GM12891 (cell line): ENCODE measurements at places on chromosomes 7 and 10.

GRCh38 chr7:47308808-47309207, 273.1 kb downstream of the TNS3 start:
- no peak for DNase-seq

GRCh38 chr10:99849536-99849935, 67.1 kb downstream of the ABCC2 start:
- no peak for DNase-seq

DNA sequence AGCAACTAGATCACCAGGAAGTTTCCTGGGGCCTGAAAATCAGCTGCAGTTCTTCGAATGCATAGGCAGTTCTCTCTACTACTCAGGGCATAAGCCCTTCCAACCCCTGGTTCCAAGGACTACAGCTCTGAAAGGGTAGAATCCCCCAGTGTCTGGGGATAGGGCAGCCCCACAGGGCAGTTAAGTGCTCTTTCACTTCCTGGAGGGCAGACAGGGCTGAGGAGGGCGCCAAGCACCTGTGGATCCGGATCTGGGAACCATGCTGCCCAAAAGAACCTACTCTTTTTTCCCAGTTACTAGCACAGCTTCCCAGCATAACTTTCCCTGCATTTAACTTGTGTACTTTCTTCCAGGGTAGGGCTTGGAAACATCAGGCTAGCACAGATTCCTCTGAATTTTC, 41.1 kb downstream of the CXCL12 start:
- DNase-seq: no peak

DNA sequence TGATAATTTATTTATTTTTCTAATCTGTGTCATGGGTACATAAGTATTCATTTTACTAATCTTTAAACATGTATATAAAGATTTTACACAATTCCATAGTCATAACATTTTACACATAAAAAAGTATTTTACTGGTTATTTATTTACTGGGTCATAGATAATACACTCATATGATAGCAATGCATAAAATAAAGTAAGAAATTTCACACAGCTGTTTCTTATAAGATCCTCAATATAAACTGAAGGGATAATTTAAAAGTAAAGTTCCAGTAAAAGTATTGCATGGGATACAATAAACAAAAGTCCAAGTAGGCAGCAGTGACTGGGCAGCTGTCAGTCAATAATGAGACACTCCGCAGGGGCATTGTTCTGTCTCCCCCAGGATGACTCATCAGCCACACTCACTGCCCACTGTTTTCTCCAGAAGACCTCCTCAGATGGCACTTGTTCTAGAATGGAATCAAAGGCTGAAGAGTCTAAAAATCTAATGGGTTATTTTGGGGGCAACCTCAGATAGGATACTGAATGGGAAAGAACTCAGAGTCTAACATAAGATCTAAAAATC, 32.7 kb downstream of the DPY19L1 start:
- no peak for DNase-seq

DNA sequence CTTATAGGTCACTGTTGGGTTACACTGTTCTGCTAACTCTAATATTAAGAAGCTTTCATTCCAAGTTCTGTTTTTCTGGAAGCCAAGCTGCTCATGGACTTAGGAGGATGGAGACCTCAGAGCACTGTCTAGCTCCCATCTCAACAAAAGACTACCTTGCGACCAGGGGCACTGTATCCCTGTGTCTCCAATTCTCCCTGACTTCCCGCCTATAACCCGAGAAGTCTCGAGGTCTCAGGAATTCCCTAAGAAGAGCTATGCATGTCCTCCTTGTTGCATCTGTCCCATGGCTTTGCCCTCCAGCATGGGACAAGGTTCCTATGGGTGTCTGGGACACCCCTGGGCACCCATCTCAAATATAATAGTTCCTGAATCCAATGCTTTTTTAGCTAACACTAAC, 31.2 kb downstream of the BTBD16 start:
- DNase-seq: no peak

GRCh38 chr7:37901890-37902524, 14.6 kb downstream of the SFRP4 start:
- no peak for DNase-seq

- DNase-seq: no peak
Measured at GRCh38 chr7:22631730-22632129, 95.3 kb upstream of the IL6 start.

DNA sequence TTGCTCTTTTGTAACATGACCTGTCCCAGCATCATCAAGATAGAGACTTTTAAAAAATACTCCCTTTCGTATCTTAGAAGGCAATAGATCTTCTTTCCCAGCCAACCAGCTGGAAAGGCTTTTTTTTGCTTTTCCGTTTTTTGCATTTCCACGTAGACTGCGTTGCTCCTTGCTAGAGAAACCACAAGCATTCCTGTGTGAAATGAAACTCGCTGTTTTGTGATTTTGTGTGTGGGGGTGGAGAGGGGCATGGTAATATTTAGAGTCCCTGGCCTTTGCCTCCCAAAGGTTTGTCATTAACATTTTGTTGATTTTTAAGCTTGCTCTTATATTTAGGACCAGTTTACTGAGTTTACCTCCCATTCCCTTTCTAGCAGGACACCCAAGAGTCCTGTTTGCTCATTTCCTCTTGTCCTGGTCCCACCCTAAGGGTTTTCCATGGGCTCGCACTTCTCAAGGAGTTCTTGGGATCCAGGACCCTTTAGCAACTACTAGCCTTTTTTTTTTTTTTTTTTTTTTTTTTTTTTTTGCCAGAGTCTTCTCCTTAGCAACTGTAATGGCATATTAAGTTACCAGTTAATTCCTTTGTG, 243.6 kb downstream of the BICC1 start:
- no peak for DNase-seq

GRCh38 chr10:43689618-43689954, 40.9 kb upstream of the ZNF32 start:
- DNase-seq: peak; percentile 35

DNA sequence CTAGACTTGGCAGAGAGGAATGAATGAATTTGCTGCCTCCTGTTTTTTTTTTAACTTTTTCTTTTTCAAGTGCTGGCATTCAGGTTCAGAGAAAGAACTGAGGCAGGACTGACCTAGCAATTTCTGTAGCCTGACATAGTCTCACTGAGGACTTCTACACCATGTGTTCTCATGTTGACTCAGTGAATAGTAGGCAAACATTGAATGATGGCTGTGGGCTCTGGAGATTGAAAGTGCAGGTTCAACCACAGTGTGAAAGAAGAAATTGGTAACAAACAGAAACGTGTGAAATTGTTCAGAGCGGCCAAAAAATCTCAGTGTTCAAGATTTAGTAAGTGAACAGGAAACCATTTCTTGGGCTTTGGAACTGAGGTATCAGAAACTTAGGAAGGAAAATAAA, 322.4 kb upstream of the GHITM start:
- DNase-seq: no peak

DNA sequence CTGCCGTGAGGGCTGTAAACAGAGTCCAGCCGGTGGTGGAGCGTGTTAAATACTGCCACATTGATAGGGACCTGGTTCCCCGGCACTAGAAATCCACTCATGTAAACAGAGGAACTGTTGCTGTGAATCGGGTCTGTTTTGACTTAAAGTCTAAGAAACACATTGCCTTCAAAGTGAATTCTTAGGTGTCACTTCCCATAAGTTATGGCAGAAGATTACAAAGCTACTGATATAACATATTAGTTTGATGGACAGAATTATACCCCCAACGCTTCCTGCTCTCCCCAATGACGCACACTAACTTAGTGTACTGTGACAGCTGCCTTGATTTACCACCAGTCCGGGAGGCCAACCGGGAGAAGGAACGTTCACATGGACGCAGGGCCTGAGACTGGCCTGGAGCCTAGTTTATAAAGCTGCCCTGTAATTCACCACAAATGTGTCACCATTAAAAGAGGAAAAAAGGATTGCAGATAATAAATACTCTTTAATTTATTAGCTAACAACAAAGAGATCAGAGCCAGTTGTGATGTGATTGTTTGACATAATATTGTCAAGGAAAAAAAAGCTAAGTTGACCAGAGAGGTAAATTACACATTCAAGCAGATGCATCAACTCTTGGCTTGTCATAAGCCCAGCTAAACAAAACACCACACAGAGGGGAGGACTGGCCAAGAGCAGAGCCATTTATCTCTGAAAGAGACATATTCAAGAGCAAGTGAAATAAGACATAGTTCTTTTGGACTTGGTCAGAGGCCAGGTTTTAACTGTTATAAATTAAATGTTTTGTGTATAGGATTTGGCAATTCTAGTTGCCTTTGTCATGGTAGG, 820.6 kb downstream of the LRMDA start:
- no peak for DNase-seq

DNA sequence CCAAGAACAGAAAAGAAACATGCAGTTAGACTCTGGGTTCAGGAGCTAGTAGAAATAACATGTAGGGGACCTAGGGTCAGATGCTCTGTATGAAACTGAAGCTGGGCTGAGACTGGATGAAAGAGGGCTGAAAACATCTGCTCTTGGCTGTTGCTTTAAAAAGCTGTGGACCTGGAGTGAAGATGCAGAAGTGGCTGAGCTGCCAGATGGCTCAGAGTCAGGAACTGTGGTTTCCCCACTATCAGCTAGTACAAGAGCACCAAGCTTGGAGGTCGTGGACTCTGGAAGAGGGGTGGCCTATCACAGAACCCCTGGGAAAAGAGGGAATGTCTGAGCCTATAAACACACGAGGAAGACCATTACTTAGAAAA, 5.9 kb downstream of the ADK start:
- no peak for DNase-seq

- no peak for DNase-seq
Measured at GRCh38 chr10:92387289-92387940, 96.4 kb downstream of the MARCHF5 start.

DNA sequence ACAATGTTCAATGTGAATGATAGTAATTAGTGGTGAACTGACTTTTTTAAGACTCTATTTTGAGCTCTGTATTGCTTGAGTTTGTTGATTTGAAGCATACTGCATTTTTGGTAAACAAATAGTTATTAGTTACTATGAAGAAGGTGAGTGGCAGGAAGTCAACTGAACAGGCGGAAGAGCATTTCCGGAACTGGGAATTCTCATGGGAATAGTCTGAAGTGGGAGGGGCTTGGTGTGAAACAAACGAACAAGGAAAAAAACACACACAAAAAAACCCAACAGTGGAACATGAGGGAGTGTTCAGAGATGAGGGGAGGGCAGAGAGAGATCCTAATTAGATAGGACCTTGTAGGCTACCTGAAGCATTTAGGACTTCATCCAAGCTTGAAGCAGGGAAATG, 43.9 kb upstream of the C1QL3 start:
- no peak for DNase-seq

DNA sequence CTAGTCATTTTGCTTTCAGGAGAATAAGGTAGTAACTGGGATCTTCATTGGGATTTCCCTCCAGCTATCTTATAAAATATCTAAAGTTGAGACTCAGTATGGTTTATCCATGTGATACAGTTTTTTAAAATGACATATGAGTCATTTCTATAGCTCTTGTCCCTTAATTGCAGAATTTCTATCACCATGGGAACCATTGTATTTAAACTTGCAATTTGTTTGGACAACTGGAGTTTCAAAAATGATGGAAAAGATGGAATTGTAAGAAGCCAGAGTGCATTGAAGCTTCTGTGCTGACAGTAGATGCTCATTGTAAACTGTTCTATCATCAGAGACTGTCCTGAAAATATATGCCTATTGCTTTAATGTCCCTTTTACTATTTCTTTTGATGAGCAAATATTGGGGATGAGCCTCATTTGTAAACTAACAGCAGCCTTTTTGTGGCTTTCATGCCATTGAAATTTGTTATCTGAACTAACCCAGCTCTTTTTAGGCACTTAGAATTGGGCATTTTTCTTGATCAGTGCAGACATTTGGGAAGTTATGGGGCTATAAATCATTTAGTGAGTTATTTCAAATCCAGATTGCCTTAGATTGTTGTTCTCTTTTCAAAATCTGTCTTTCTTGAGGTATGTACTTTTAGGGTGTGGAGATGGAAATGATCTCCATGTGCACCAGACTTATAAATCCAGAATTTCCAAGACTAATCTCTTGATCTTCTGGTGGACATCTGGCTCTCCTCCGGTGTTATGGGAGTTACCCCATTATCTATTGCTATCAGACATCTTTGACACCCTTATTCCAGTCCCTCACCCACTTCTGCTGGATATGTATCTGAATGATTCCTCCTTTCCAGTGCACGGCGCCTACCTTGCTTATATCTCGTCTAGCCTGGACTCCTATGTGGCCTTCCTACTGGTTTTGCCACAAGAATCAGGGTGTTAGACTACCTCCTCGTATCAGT, 159.0 kb downstream of the SND1 start:
- DNase-seq: no peak

DNA sequence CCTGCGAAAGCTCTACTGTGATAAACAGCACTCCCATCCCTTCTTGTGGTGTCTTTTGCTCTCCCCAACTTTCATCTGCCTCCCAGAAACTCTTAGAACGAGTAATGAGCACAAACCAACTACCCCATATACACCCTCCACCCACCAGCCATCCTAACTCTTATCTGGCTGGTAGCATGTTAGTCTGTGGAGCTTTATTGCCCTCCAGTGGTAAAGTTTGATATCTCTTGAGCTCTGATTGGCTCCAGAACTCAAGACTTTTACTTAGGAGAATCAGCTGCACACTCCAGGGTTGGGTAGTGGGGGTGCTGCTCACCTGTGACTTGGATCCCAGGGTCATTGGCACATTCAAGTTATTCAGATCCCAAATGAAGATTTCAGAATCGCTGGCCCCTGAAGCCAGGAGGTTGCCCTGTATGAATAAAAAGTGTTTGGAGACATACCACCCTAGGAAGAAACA, 10.9 kb downstream of the SEC31B start:
- no peak for DNase-seq

DNA sequence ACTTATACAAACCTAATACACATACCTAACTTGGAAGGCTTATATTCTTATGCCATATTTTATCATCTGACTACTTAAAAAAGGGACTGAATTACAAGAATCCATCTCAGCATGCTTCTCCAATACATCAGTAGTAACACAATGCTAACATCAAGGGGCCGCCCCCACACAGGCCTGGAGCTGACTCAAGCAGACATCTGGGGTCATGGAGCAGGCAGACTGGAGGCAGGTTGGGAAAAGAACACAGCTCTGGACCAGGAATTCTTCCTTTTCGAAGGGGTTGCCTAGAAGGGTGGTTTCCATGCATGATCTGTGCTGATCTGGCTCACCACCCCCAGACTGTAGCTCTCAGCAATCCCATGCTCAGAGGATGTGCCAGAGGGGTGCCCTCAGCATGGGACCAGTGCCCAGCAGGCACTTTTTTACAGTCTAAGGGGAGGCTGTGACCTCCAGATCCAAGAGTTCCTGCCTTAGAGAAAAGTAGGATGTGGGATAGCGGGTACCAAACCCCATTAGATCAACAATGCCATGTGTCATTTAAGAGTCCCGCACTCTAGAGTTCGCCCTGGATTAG, 26.1 kb upstream of the DUSP5 start:
- DNase-seq: no peak

- no peak for DNase-seq
Measured at GRCh38 chr10:123726836-123727235, 60.7 kb downstream of the GPR26 start.

DNA sequence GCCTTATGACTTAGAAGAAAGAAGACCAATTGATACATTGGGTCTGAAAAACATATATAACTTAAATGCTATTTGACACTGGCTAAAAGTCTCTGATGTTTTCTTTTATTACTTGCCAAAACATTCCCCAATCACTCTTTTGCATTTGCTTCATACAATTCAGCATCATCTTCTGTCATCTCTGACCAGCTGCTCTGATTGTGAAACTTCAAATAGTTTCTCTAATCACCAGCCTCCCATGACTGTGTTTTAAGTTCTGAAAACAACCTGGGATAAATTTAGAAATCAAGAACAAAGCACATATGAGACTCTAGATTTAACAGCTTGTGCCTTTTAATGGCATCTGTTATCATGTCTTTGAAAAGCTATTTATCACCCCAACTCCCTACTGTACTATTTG, 208.4 kb upstream of the KCND2 start:
- DNase-seq: no peak
